ENCODE measurements at places on chromosomes 3 and 15.

DNA sequence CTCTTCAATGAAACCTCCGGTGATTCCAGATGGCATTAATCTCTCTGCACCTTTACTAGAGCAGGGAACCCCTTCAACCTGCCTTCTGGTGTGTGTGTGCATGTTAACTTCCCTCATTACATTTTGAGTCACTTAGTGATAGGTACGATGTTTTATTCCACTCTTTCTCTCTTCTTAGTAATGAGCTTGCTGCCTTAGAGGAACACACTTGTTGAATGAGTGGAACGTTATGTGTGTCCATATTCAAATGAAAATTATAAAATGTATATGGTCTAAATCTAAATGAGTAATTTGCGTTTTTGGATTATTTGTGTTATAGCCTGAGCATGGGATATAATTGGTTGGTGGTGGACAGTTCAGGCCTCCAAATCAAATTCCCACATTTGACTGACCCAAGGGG, 12.1 kb downstream of the MAP2K5 start:
- no peak for DNase-seq

GRCh38 chr3:68483601-68484000, 448.7 kb downstream of the TAFA4 start:
- DNase-seq, result no peak

DNA sequence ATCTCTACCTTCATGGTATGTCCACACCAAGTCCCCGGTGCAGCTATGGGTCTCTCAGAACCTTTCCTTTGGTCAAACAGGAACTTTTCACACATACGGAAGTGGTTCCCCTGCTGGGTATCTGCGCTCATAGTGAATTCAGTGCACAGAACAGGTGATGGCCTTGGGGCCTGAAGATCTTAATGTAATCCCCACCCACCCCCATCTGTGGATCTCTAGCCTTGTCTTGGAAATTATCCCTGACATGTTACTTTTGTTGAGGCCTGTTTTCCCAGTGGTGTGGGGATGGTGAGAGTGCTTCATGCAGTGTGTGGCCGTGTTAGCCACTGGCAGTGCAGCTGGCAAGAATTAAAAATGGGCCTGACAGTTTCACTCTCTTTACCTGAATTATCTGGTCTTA, 71.9 kb upstream of the MYZAP start:
- DNase-seq, result no peak

DNA sequence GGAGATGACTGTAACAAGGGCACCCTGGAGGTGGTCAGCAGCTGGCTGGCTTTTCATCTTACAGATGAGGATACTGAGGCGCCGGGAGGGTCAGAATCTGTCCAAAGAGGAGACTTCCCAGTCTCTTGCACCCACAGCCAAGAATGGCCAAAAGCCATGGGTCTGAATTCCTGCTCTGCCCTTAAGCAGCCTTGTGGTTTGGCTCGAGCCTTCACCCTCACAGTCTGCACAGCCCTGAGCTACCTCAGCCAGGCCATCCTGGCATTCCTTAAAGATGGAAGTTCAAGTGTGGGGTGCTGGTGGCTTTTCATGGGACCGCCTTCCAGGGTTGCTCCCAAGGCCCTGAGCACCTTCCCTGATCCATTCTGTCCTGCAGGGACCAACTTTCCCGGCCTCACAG, 59.2 kb downstream of the CACNA2D2 start:
- no peak for DNase-seq

DNA sequence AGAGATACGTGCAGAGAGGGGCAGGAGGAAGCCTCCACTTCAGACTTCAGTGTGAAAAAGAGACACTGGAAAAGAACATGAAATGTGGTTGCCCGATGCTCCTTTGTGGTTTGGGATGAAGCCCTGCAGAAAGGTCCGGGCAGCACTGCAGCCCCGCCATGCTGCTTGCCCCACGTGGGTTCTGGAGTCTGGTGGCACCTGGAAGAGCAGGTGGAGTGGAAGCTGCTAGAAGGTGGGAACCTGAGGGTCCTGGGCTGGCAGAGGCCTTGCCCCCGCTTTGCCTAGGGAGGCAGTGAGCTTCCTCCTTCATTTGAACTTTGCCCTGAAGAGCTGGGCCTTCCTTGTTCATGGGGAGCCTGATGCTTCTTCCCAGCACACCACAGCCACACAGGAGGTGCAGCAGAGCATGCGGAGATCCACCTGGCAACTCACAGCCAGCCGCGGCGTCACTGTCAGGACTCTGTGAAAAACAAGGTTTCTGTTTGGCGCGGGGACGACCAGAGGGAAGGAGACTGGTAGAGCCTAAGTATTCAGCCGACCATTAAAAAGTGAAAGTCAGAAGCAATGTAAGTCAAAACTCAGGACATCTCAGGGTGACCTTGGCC, 59.0 kb downstream of the APBA2 start:
- DNase-seq, result no peak

DNA sequence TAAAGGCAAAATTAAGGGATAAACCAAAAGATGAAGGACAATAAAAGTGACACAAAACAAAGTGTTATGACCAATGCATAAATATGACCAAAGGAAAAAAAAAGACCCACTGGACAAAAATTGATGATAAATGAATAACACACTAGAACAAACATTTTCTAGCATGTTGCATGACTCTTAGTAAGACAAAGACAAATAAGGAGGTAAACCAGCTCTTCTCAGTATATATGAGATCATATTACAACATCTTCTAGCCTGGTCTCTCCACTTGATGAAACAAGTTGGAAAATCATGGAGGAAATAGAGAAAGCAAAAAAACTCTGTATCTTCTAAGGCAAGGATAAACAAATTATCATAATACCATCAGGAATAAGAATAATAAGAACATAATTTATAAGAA, 163.9 kb upstream of the GBE1 start:
- DNase-seq, result no peak

DNA sequence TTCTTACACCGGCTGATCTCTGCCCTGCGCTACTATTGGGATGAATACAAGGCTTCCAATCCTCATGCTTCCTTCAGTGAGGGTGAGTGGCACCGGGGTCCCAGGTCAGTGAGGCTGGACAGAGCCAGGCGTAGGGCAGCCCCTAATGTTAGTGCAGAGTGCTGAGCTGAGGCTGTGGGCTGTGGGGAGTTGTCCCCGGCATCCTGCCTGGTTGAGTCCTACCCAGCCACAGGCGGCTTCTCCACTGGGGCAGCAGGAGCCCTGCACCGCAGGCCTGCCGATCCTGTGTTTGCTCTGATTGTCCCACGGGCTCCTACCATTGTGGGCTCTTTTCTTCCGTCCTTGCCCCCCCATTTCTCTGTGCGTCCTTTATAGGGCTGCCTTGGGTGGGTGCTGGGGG, 13.3 kb downstream of the RNF123 start:
- DNase-seq, result no peak

DNA sequence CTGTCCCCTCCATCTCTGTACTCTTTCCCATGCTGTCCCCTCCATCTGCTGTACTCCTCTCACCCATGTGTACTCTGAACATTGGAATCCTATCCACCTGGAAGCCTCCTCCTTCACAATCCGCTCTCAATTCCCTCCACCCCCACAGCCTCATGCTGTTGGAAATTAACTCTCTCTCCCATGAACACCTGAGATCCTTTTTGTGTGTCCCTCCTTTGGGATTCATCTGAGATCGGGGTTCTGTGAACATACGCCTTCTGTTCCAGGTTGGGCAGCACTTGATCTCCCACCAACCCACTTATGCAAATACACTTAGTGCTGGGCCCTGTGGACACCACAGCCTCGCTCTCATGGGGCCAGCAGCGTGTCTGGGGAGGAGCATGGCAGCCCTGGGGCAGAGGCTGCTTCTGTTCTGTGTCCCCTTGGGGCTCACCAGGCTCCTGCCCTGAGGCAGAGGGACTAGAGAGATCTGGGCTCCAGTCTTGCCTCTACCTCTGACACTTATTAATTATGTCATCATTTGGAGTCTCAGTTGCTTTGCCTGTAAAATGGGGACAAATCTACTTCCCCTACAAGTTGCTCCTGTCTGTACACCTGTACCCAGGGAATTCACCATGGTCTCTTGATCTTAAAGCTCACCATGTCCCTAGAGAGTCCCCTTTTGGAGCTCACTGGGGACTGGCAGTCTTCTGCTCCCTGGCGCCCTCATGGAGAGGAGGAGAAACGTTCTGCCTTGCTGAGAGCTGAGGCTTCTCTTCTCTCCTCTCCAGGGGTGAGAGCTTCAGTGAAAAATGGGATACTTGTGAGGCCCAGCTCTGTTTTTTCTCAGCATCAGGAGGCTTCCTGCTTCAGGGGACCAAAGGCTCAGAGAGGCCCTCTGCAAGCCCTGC, 42.7 kb downstream of the ITGA11 start:
- DNase-seq, result no peak

DNA sequence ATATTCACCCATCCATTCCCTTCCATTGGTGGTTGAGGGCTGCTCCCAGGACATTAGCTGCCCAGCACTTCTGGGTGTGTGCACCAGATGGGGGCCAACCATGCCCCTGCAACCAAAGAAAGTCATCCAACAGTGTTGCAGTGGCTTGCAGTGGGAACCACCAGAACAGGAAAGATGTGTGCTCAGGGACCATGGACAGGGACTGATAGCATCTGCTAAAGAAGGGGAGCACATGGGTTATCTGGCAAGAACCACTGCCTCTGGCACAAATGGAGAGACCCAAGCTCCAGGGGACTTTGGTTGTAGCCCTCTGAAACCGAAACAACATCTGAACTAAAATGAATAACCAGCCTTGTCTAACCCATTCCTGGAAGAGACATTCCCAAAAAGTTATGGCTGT, 8.1 kb downstream of the DCLK3 start:
- DNase-seq, result no peak

GRCh38 chr15:31151301-31152233, 50.0 kb upstream of the TRPM1 start:
- no peak for DNase-seq

DNA sequence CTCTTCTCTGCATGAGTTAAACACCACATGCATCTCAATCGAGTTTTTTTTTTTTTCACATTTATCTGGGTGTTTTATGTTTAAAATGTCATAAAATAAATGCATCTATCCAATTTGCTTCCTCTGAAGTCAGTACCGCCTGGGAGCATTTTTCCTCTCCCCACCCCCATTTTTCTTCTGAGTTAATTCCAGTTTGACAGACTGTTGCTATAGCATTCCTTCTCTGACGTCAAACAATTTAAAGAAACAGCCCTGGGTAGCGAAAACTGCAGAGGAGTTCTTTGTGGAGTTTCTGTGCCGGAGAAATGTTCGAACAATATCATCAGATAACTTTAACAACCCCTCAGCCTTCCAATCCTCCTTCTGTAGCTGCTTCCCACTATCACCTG, 900 bp upstream of the GNB4 start:
- DNase-seq, result no peak

- no peak for DNase-seq
These were observed 11.3 kb downstream of the NBEAL2 start for GRCh38 chr3:46990573-46991374.

DNA sequence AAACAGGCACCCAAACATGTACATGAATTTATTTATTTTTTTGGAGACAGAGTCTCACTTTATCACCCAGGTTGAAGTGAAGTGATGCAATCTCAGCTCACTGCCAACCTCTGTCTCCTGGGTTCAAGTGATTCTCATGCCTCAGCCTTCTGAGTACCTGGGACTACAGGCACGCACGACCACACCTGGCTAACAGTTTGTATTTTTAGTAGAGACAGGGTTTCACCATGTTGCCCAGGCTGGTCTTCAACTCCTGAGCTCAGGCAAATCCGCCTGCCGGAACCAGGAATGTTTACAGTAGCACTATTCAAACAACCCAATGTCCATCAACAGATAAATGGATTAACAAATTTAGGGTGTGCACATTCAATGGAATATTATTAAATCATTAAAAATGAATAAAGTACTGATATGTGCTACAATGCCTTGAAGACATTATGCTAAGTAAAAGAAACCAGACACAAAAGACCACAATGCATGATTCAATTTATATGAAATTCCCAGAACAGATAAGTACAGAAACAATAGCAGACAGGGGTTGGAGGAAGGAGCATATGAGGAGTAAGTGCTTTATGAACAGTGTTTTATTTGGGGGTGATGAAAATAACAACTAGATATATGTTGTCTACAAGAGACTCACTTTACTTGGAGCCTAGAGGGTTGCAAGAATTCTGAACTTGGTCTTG, 1.3 kb downstream of the LEO1 start:
- DNase-seq, result no peak

DNA sequence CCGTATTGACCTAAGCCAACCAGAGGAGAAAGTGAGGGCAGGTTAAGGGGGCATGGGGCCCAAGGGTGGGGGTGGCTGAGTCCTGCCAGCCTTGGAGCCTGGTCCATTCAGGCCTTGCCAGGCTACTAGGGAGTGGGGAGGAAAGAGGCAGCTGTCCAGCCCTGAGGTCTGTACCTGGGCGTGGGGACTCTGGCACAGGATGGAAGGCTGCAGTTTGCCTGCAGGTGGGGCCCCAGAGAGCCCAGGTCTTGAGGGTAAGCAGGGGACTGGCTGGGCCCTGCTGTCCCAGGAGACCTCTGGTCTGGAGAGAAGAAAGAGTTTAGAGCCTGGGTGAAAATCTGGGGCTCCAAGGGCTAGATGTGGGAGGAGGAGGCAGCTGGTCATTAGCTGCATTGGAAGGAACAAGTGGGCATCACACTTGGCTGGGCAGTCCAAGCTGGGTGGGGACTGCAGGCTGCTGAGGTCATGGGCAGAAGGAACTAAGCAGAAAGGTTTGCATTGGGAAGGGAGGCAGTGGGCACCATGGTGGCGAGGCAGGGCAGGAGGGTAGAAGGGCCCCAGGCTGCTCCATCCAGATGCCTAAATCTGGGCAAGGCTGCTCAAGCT, 108.4 kb downstream of the OXNAD1 start:
- DNase-seq, result no peak

DNA sequence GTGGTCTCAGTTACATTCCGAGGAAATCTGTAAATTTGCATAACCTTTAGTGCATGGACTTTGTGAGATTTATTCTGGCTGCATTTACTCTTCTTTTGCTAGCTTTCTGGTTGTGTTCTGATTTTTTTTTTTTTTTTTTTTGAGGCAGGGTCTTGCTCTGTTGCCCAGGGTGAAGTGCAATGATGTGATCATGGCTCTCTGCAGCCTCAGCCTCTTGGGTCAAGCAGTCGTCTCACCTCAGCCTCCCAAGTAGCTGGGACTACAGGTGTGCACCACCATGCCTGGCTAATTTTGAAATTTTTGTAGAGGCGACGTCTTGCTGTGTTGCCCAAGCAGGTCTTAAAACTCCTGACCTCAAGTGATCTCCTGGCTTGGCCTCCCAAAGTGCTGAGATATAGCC, 12.6 kb downstream of the RAB5A start:
- no peak for DNase-seq

- no peak for DNase-seq
These were observed 2.1 kb downstream of the ABHD17C start for GRCh38 chr15:80697075-80697685.

GRCh38 chr3:13535526-13535875, 13.4 kb upstream of the FBLN2 start:
- no peak for DNase-seq

GRCh38 chr15:58715266-58715917, 34.1 kb downstream of the ADAM10 start:
- no peak for DNase-seq

- DNase-seq, result no peak
These were observed 62.0 kb upstream of the GCNT3 start for GRCh38 chr15:59549301-59550185.

- no peak for DNase-seq
These were observed 102.8 kb downstream of the CHSY1 start for GRCh38 chr15:101148881-101149664.

- no peak for DNase-seq
These were observed 36.0 kb downstream of the USP13 start for GRCh38 chr3:179688850-179689249.

GRCh38 chr3:111763001-111763471, 96.0 kb upstream of the PHLDB2 start:
- DNase-seq, result no peak

GRCh38 chr15:88608607-88609181, 12.4 kb upstream of the AEN start:
- DNase-seq, result no peak

- no peak for DNase-seq
These were observed 27.6 kb downstream of the BDH1 start for GRCh38 chr3:197528190-197528589.

Data from stimulated activated CD8-positive, alpha-beta memory T cell treated with anti-CD3 and anti-CD28 coated beads, Interleukin-7, amount 100 ng/mL, for 1 hour (primary cell).